ENCODE measurements at places on chromosomes 6 and 20. TPM values are rescaled to one million over a fixed set of nuclear protein-coding genes. Genes with fewer than 3 reads are reported as not detected.

Gene TREML1
- total RNA-seq: not detected

Gene SNAP25
- not detected for total RNA-seq

Gene TIAM2
- 18.0 TPM for total RNA-seq

Gene ZSCAN23
- 0.78 TPM for total RNA-seq

Gene KCNQ2
- total RNA-seq: 0.12 TPM

Gene CYP24A1
- total RNA-seq: not detected

Gene EPPIN
- not detected for total RNA-seq

Gene MATN4
- total RNA-seq: not detected

Gene GABRR1
- not detected for total RNA-seq

Gene OPRM1
- not detected for total RNA-seq

Gene ZBTB2
- 19.3 TPM for total RNA-seq
